CD4-positive, alpha-beta T cell treated with Interleukin-6 for 4 hours (primary cell): ENCODE measurements at places on chromosomes 1 and 21.

DNA sequence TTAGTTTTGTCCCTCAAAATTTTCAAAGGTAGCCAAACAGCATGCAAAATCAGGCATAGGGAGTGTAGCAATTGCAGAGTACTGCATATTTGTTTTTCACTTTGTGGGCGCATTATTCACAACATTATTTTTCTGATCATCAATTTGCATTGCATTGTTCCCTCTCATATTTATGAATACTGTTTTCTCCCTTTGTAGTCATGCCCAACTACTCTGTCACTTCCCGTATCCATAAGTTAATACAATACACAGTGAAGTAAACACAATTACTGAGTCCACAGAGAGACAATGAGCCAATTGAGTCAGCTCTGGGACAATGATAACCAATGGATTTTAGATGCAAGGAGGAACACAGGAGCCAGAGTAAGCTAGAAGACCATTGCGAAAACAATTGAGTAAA is 944.0 kb upstream of the ADGRL4 start:
- no peak for DNase-seq

- no peak for DNase-seq
Measured at GRCh38 chr1:108502624-108503023, 52.5 kb downstream of the NBPF6 start.

DNA sequence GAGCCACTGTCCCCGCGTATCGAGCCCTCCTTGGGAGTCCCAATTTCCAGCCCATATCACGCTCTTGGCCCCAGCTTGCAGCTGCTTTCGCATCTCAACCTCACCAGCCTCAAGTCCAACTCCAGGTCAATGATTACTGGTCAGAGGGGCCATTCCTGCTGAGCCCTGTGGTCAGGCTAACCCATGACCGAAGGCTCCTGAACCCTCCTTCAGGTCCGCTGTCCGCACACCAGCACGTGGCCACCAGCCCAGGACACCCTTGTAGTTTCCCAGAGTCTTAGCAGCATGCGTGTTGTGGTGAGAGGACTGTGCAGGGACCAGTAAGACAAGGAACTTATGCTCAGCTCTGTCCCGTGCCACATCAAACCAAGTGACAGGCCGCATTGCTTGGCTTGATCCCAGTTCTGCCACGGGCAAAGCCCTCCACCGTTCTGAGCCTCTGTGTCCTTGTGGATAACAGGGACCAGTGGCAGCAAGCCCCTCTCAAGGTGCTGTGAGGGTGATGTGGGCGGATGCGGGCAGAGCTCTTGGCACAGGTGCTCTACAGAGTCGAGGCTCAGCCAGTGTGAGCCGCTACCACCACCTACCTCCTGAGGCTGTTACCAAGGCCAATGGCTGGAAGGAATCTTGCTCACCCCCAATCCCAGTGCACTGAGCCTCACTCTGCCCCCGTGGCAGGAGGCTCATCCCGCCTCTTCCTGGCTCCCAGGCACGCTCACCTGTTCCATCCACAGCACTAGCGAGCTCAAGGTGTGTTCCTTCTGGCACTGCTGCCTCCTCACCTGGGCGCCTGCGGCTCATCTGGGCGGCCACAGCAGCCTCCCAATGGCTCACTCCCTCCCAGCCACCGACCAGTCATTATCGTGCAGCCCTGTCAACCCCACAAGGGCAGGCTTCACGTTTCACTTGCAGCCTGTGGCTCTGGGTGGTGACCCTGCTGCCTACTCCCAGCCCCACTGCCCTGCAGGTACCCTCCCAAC is 20.4 kb downstream of the KRTAP10-1 start:
- no peak for DNase-seq

GRCh38 chr1:78101514-78101913 is 55.7 kb downstream of the GIPC2 start:
- no peak for DNase-seq

GRCh38 chr1:204254031-204254661 is 40.4 kb upstream of the GOLT1A start:
- DNase-seq: no peak

DNA sequence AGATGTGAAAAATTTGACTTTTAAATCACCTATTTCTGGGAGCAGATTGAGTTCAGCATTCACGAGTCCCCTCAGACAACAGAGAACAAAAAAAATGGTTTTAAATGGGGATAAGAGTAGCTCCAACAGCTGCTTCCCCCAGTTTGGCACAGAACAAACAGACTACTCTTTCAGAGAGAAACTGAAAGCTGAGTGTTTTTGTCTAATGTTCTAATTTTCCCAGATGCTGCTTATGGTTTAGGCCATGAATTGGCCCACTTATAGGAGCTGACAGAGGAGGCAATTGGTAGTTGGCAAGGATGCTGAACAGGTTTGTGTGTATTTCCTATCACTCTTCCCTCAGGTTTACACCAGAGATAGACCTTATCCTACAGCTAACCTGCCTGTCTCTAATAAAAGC is 1637.4 kb upstream of the PRMT6 start:
- no peak for DNase-seq

DNA sequence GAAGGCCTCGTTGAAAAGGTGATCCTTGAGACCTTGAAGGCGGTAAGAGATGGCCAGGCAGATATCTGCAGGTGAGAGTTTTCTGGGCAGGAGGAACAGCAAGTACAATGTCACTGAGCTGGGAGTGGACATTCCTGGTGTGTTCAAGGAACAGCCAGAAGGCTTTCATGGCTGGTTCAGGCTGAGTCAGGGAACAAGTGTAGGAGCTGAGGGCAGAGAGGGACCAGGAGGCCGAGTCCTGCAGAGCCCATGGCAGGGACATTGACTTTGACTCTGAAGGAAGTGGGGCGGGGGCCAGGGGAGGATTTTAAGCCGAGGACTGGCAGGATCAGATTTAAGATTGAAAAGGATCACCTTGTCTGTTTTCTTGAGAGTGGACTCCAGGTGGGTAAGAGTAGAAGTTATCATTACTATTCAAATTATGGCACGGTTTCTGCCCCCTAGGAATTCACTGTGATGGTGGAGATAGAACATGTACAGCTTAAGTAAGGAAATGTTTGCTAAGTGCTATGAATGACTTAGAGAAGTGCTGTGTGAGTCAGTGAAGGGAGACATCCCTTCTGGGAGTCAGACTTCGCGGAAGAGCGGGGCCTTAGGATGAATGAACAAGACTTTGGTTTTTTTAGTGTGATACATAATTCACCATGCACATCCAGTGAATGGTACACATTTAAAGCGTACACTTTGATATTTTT is 202.3 kb downstream of the KIF26B start:
- DNase-seq: no peak

- DNase-seq: peak; percentile 69
Measured at GRCh38 chr21:44299458-44300261, at the start of gene PFKL. Gene PFKL, plus strand, starts transcription at chr21:44300053. Its CDS starts 53 bp downstream, at chr21:44300106.

DNA sequence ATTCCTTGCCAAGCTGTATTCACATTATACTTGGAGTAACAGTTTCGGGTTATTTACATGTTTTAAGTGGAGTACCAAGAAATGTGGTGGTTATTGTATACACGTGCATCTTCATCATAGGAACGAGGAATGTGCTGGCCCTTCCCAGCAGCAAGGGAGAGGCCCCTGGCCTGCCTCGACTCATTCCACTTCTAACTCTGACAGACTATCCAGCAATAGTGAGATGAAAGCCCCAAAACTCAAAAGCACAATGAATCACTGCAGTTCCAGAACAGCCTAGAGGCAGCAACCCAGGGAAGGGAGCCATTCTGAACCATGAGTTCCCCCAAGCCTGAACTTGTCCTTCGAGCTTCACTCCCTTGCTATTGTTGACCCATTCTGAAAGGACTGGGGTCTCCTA is 23.1 kb downstream of the FAM89A start:
- no peak for DNase-seq

DNA sequence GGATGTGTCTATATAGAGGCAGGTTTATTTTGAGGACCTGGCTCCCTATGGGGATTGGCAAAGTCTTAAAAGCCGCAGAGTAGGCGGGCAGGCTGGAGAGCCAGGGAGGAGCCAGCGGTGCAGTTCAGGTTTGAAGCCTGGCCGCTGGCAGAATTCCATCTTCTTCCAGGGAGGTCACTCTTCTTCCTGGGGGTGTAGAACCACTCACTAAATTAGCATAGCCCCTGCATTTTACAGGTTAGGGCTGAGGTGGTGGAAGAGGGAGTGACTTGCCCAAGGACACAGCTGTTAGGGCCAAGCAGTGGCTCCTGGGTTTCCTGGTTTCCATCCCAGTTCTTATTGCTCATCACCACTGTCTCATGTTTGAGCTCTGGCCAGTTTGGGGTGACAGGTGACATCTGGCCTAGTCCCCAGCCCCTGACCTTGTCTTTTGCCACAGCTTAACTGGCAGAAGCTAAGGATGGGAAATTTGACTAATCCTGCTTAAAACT is 1.4 kb downstream of the PINK1 start:
- DNase-seq: peak; percentile 40

DNA sequence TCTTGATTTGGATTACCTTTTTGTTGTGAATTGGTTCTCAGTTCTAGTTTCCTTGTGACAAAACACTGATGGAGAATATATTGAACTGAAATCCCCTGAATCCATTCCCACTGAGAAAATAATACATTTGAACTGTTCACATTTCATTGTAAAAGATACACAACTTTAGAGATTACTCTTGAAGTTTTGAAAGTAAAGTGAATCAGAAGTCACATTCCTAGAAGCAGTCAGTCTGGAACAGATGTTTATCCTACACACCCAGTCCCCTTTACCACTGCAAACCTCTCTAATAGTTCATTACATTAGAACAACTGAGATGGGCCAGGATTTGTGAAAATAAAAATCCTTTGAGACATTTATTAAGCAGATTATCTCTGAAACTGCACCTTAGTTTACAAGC is 3.4 kb downstream of the RERE start:
- no peak for DNase-seq

DNA sequence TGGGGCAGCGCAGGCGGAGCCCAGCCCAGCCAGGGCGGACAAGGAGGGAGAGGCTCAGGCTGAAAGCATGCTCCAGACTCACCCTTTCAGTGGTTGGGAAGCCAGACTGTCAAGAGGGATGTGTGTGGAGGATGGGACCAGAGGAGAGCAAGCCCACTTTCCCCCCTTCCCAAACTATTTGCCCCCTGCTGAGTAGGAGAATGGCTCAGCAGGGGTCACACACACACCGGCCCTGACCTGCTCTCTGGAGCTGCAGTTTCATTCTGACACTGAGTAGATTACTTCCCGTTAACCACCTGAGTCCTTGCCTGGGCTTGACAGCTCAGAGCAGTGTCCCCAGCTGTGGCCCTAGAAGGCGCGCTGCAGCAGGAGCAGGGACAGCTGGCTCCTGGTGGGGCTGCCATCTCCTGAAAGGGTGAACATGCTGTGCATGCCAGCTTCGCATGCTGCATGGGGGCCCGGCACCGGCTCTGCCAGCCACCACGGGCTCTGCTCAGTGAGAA is 51.6 kb upstream of the CNTN2 start:
- no peak for DNase-seq

- DNase-seq: no peak
Measured at GRCh38 chr1:223775054-223775453, 62.7 kb downstream of the CAPN2 start.

DNA sequence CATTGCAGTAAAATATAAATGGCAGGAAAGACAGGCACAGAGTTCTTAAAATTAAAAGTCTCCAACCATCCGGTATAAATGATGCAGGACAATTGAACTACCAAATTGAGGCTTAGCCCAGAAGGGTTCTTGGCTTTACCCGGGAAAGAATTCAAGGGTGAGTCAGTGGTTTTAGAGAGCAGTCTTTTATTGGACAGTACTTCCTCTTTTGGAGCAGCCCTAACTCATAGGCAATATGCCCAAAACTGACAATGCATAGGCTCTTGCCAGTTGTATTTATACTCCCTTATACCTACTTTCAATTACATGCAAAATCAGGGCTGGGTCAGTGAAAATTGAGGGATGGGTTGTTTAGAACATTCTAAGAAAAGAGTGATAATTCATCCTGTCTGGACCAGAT is 1628.9 kb upstream of the PRMT6 start:
- DNase-seq: no peak

- no peak for DNase-seq
Measured at GRCh38 chr1:93758842-93759515, 77.3 kb upstream of the BCAR3 start.

- DNase-seq: peak; percentile 58
Measured at GRCh38 chr1:23100074-23100748, 68.4 kb downstream of the LUZP1 start.

DNA sequence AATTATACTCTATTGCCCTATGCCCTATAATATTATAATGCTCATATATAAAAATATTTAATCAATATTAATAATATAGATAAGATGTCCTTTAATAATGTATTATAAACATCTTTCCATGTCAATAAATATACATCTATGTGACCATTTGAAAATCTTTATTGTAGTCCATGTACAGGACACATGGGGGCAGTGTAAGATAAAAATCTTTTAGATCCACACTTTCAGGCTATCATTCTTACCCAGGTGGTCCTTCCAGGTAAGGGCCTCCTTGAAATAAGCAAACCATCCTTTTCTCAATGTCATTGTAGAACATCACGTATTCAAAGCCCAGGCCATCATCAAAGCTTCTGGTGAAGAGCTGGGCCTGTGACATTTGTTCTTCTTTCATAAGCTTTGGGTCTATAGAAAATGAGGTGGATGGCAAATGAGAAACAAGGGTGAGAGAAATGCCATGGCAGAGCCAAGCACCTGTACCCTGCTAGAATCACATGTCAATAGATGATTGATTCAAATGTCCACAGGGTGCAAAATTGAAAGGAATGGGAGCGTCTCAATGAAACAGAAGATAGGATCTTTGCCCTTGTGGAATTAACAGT is 20.2 kb downstream of the THEM4 start:
- no peak for DNase-seq

- DNase-seq: no peak
Measured at GRCh38 chr1:204126386-204126785, 25.5 kb downstream of the ETNK2 start.

GRCh38 chr1:93499075-93499474 is 51.2 kb downstream of the FNBP1L start:
- DNase-seq: no peak

DNA sequence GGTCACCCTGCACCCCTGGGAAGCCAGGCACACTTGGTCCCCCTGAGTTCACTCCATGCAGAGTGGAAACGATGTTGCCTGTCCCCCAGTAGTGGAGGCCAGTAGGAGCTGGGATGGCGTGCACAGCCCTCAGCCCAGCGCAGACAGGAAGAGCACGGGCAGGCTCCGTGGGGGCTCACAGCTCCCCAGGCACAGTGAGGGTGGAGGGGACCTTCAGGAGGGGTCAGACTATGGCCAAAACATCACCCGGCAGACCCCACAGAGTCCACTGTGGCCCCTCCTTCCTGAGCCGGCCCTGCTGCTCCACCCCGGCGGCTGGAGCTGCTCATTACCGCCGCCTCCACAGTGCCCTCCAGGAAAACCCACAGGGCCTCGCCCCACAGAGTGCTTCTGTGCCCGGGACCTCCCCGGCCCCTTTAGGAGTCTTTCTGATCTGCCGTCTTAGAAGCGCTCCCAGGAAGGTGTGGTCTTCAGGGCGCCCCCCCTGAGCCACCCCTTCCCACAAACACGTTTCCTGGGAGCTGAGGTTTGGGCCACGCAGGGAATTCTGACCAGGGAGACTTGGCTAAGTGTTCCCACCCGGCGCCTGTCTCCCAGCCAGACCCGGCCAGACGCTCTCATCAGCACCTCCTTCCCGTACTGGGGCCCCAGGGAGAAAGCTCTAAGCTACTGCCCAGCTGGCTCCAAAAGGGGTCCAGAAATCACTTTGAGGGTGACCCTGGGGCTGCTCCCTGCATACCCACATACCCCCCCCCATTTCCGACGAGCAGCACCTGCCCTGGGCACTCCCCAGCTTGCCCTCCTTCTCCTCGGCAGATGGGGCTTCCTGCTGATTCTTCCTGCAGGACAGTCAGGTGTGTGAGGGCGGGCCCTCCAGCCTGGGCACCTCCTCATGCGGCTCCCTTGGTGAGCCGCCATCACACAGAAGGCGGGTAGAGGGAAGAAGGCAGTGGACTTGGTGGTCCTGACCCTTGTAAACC is 38.8 kb downstream of the RIPK4 start:
- no peak for DNase-seq

GRCh38 chr21:30613836-30614235 is at the start of gene KRTAP6-1:
Gene KRTAP6-1, minus strand, starts transcription at chr21:30613930. Its CDS starts 26 bp downstream, at chr21:30613904.
- no peak for DNase-seq
